Fibroblast of skin of back (primary cell): ENCODE measurements at places on chromosomes 12 and 14.

GRCh38 chr12:16349131-16349460 lies 1.7 kb downstream of the MGST1 start:
- DNase-seq, result peak; percentile 74

DNA sequence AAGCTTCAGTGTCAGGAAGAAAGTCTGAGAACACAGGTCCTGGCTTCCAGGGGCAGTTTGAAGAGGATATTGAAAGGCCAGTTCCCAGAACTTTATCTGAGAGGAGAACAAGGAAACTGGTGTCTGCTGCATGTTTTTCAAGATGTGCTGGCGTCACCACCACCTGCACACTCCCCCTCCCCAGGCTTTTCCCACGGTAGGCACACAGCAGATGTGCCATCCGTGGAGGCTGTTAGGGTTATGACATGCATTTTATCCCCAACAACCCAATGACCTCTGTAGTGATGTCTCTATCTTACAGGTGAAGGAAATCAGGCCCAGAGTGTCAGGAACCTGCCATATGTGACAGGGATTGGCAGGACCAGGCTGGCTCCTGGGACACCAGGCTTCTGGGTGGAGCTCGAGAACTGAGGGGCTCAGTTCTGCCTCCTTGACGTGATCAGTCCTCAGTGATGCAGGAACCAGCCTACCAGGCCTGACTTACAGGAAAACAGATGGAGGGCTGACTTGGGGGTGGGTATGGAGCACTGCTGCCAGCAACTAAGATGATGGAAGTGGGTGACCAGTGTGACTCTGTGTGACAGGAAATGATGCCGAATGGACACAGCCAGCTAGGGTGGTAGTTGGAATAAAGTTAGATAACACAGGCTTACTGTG lies 16.8 kb downstream of the SLC25A47 start:
- no peak for DNase-seq

- DNase-seq, result peak; percentile 76
Observed at GRCh38 chr12:6852651-6853354, 853 bp downstream of the USP5 start.

DNA sequence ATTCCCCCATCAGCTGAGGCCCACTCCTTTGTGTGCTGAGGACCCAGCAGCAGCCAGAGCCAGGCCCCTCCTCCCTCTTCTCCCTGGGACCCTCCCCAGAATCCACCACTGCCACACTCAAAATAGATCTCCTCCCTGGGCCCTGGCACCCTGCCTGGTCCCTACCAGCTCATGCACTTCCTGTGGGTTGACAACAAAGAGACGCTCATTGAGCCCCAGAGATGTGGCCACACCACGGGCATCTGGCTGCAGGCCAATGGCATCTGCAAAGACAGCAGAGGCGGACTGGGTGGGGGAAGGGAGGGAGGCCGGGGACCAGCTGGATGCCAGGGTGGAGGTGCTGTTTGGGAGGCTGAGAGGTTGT lies 16.0 kb upstream of the ENDOU start:
- DNase-seq, result peak; percentile 72

DNA sequence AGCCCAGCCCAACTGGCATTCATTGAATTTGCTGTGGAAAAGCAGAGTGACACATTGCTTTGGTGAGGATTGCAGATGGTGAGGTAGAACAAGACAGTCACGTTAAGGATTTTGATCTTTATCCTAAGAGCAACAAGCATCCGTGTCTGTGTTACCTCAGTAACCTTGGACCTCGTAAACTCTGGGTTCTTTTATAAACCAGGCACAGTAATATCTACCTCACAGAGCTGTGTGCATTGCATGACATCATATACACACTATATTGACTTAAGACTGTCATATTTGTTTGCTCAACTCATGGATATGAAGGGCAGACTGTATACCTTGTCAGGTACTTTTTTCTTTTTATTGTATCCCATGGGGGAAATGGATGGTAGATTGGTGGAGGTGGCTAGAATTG lies 156.2 kb downstream of the ETV6 start:
- no peak for DNase-seq

DNA sequence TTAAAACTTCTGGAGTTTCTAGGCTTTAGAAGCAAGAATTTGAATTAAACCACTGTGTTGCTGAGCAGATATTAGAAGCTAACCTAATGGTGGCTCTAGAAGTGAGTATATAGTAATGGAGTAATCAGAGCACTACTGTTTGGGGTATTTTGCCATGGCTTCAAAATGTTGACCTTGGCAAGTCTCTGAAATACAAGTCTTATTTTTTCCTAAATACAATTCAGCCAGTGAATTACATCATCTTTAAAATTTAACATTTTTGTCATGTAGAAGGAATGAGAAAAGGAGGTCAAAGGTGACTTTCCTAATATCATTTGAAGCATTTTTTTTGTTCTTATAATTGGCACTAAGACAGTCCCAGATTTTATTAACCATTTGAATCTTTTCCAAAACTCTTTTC lies 25.2 kb downstream of the PMCH start:
- DNase-seq, result peak; percentile 64

DNA sequence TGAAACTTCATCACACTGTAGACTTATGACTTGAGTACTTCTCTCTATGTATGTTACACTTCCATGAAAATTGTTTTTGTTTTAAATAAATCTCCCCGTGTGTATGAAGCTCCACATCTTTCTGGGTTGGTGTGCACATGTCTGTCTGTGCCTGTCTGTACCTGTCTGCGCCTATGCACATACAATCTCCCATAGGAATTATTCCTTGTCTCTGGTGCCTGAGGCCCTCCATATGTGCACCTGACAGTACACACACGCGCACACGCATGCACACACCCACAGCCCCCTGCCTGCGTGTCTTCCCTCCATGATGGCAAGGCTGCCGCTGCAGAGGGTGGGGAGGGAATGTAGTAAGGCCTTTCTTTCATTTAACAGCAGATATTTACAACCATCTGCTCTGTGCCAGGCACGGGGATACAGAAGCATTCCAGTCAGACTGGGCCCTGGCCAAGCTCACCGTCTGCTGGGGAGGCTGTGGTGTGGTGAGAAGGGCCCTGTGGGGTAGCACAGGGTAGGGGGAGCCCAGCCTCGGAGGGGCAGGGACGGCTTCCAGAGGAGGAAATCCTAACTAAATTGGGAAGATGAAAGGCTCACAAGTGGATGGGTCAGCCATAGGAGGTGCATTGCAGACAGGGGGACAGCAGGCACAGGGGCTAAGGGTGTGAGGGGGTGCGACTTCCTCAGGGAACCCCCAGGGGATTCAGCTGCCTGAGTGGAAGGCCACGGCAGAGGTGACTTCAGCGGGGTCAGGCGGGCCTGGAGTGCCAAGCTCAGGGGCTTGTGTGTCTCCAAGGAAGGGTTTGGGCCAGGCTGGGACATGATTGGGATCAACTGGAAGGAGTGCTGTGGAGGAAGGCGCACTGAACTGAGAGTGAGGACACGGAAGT lies 26.1 kb downstream of the KRT8 start:
- no peak for DNase-seq

GRCh38 chr14:89359477-89360222 lies 57.4 kb downstream of the FOXN3 start:
- no peak for DNase-seq

- peak; percentile 85 for DNase-seq
Observed at GRCh38 chr12:130826151-130826801, 12.8 kb downstream of the STX2 start.

- no peak for DNase-seq
Observed at GRCh38 chr12:25659621-25660020, 106.5 kb upstream of the LMNTD1 start.

- DNase-seq, result no peak
Observed at GRCh38 chr12:6887460-6887859, 14.4 kb upstream of the SPSB2 start.

GRCh38 chr12:47545938-47546609 lies 159.8 kb downstream of the RPAP3 start:
- DNase-seq, result no peak

DNA sequence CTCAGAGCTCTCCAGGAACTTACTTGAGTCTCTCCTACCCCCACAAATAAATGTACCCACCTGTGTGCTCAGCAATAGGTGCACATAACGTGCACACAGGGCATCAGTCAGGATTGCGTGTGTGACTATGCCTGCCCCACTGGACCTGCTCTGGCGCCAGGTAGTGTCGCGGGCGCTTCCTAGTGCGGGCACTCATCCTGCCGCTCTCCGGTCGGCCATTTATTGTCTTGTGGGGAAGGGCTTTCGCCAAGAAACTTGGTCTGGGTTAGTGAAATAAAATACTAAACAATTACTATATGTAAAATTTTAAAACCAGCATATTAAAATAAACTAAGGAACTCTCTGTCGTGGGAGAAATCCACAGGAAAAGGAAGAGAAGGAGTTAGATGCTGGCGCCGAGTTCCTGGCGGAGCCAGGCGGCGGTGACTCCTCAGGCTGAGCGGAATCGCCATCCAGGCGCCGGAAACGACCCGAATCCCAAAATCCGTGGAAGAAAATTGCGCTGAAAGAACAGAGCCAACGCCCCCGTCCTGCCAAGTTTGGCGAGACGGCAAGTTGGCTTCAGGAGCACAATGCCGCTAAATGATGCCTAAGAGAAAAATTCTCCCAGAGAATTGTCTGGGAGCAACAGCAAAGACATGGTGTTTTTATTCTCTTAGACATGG lies 7.9 kb upstream of the HOXC13 start:
- no peak for DNase-seq

- DNase-seq, result peak; percentile 81
Observed at GRCh38 chr12:63844391-63845341, at the start of gene SRGAP1. Gene SRGAP1 (plus strand): TSS chr12:63844700. CDS start chr12:63844817, 117 bp downstream.

- peak; percentile 86 for DNase-seq
Observed at GRCh38 chr14:85531587-85532373, 1.8 kb downstream of the FLRT2 start.

- DNase-seq, result no peak
Observed at GRCh38 chr14:99478128-99478527, 2.5 kb downstream of the SETD3 start.

DNA sequence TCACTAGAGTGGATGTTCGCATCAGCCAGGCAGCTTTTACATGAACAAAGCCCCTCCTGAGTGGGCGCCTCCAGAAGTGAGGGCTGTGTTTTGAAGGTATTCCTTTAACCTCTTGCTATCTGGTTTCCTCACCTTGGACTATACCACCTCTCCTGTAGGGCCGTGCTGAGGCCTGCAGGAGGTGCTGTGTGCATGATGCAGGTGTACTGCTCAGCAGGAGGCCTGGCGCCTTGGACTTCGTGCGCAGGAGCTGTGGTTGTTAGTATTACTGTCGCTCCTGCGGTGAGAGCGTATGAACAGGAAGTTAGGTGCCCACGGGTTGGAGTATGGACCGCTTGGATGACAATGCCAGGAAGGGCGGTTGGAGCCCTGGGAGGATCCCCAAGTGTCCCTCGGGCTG lies 130.7 kb downstream of the TSPAN9 start:
- DNase-seq, result no peak

DNA sequence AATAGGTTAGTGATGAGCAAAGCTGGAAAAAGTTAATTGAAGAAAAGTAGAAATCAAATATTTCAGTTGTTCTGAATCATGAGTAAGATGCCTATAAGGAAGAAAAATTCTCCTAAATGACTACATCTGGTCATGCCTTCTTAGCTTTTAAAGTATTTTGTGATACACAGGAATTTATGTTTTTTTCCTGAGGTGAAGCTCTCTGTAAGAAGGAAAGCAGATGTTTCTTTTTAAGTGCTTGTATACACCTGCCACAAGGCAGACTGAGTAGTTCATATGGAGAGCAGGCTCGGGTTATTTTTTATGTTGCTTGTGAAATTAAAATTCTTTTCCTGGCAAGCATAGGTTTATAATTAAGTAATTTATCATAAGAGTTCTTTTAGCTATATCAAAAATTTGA lies 275.2 kb downstream of the RAD51B start:
- no peak for DNase-seq

GRCh38 chr14:49953196-49953595 lies 60.3 kb downstream of the ARF6 start:
- no peak for DNase-seq

DNA sequence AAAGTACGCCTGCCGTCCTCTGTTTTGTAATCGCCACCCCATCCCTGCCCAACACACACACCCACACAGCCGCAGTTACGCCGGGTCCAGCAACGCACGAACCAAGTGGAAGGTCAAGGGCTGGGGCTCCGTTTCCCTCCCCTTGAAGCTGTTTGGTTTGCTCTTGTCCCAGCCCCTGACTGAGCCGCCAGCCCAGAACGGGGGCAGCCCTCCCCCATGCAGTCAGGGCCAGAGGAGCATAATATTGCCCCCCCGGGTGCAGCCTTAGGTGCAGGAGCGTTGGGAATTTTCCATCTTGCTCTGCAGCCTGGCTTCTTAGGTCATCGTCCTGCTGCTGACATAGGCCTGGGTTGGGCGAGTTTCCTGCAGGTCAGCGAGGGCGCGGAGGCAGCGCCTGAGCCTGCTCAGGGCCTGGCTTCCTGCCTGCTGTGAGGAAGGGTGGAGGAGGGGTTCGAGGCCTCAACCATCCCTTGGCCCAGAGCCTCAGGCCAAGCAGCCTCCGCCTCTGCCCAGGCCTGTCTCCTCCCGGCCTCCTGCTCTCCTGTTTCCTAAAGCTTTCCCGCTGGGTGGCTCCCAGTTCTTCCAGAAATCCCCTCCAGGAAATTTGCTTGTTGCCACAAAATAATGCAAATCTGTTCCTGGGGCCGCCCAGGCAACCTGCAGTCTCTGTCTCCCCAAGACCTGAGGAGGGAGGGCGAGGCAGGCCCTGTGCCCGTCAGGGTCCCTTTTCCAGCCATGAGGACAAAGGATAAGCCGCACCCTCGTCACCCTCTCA lies 44.5 kb downstream of the PSMA6 start:
- DNase-seq, result no peak

- no peak for DNase-seq
Observed at GRCh38 chr12:109618082-109618481, 44.5 kb downstream of the MVK start.

- no peak for DNase-seq
Observed at GRCh38 chr12:104462931-104463339, 6.2 kb downstream of the CHST11 start.

GRCh38 chr14:95500201-95500681 lies 16.2 kb downstream of the SYNE3 start:
- DNase-seq, result no peak
